Right kidney (tissue), 9 donors: ENCODE measurements at places on chromosomes 7 and 10.

DNA sequence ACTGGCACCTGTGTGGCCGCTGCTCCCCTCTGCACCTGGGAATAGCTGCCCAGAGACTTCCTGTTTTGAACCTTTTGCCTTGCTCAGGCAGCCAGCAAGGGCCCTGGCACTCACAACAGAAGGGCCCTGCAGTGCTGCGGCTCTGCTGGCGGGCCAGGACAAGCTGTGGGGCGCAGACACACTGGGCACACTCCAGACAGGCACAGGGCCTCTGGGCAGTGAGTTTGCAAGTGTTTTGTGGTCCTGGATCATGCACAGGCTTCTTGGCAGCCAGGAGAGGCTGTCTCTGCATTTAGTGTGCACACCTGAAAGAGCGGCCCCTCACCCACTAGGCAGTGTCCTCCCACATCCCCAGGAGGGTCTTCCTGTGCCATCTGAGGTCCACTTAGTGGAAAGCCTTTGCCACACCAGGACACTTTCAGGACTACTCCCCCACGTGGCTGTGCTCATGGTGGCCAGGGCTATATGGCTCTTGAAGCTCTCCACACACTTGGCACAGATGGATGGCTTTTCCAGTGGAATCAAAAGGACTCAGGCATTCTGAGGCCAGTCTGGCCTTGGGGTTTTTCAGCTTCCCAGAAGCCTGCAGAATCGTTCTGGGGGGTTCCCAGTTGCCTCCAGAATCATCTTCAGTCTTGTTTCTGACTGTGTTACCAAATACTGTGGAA is 5.0 kb upstream of the ATP6V0E2 start:
- no peak for DNase-seq

GRCh38 chr7:21123586-21123985 is 304.3 kb upstream of the SP4 start:
- DNase-seq, result no peak

GRCh38 chr7:130141161-130141883 is 63.9 kb downstream of the TMEM209 start:
- peak; percentile 92 for DNase-seq

DNA sequence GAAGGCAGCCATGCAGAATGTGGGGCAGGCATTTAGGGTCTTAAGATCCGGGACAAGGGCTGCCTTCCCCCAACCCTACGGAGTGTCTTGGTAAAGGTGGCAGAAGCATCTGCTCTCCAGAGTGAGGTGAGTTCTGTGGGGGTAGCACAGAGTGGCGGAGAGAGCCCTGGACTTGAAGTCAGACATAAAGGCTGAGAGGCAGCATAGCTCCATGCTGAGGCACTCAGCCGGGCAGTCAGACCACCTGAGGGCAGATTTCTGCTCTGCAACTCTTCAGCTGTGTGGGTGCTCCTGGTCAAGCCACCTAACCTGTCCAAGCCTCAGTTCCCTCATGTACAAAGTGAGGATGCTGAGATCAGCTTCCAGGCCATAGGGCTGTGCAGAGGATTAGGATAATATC is 81.0 kb downstream of the CRTAC1 start:
- no peak for DNase-seq

- no peak for DNase-seq
Observed at GRCh38 chr7:5635461-5636445, 145.7 kb downstream of the RNF216 start.

GRCh38 chr10:76469675-76470074 is 1038.3 kb downstream of the LRMDA start:
- no peak for DNase-seq

GRCh38 chr10:118680197-118680596 is 74.6 kb downstream of the CACUL1 start:
- DNase-seq, result no peak

GRCh38 chr7:37248396-37248861 is 200.2 kb downstream of the ELMO1 start:
- no peak for DNase-seq

- no peak for DNase-seq
Observed at GRCh38 chr10:44043646-44044375, 341.1 kb downstream of the CXCL12 start.

GRCh38 chr7:30187513-30187912 is 52.7 kb downstream of the MTURN start:
- DNase-seq, result no peak

DNA sequence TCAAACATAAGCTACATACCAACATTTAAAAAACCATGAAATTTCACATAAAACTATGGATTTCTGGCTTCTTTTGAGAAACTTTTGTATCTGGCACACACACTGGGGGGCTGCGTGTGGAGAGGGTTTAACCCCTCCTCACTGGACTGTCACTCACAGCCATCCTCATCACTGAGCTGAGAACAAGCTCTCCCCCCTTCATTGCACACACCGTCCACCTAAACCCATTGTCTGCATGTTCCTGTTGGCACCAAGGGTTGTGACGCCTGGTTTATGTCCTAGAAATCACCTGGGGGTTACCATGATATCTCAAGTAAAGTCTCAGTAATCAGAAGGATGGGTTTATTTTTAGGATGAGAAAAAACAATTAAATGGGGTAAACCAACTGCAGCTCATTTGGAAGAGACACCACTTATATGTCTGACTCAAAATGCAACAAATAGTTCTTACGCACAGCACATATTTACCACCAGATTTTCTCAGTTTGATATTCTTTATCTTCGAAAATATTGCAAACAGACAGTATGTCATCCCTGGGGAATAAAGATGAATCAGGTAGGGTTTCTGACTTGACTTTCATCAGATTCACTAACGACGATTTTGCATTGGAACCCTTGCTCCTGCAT is 218.5 kb upstream of the KLF6 start:
- DNase-seq, result no peak

- no peak for DNase-seq
Observed at GRCh38 chr7:101537205-101537604, 91.9 kb downstream of the MYL10 start.

- no peak for DNase-seq
Observed at GRCh38 chr10:21314906-21315644, 210.4 kb downstream of the SKIDA1 start.

DNA sequence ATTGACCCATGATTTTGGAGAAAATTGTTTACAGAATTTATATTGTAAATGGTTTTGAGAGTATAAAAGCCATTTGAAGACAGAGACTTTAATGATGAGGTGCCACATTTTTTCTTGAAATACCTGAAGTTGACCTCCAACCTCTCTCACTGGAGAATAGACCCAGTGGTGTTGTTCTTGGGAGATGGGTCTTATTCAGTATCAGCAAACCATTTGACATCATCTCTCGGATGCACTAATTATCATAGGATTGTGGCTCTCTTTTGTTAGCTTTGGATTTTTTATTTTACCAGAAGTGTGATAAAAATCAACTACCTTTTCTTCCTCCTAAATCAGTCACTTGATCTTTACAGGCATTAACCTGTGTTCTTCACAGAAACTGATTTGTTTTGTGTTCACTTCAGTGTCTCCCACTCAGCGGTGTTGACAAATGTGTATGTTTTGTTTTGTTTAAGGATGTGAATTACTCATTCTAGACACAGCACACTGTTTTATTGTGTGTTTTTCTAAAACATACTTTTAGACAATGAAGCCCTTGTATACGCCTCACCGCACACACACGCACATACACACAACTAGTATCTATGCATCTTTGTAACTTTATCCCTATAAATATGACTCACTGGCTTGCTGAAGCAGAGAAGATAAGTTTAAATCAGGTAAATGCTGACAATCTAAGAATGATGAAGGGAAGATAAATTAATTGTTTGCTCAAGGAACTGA is 455.6 kb downstream of the INHBA start:
- no peak for DNase-seq

DNA sequence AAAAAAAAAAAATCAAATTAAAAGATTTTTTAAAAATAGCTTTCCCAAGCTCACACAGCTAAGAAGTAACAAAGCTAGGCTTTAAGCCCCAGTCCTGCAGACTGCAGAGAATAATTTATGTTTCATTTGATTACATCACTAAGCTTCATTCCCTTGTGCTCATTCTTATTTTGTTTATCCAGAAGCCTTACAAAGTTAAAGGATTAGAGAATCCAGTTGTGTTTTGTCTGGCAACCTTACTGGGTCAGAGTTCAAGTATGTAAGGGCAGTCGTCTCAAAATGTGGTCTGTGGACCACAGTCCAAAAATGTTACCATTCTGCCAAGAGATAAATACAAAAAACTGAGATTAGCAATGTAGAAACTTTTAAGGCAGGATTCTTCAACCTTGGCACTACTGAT is 32.1 kb upstream of the EZH2 start:
- no peak for DNase-seq

DNA sequence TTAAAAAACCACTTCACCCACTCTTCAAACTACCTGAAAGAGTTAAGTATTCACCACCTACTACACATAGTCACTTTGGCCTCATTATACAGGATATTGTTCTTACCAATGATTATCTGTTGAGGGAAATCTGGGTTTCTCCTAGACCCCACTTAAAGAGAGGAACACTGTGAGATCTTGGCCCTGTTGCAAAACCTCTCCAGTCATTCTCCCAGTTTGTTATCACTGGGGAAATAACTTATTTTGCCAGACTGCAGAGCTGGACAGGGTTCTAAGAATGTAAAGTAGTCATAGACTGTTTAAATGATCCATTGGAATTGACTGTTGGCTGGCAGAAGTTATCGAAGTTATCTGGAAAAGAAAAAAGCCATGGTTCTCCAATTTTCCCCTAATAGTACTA is 143.8 kb downstream of the HGF start:
- DNase-seq, result no peak

GRCh38 chr7:153392726-153393125 is 633.2 kb downstream of the ACTR3B start:
- DNase-seq, result no peak

DNA sequence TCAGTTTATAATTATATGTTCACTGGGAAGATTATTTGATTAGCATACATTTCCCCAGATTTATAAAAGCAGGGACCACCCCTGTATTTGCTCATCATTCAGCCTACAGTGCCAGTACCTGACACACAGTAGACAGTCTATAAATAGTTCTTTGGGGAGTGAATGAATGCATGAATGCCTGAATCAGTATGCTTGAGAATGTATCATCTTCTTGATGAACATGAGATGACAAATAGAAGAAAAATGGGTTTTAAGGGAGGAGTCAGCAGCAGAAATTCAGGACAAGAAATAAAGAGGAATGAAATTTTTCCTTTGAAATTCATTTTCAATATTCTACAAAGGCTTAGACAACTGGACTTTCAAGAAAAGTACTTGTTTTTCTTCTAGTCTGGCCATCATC is 295.8 kb upstream of the LRRTM3 start:
- DNase-seq, result no peak

- DNase-seq, result no peak
Observed at GRCh38 chr10:130756651-130757050, 554.9 kb downstream of the TCERG1L start.

GRCh38 chr10:102422545-102423129 is 2.0 kb downstream of the FBXL15 start:
- peak; percentile 67 for DNase-seq

DNA sequence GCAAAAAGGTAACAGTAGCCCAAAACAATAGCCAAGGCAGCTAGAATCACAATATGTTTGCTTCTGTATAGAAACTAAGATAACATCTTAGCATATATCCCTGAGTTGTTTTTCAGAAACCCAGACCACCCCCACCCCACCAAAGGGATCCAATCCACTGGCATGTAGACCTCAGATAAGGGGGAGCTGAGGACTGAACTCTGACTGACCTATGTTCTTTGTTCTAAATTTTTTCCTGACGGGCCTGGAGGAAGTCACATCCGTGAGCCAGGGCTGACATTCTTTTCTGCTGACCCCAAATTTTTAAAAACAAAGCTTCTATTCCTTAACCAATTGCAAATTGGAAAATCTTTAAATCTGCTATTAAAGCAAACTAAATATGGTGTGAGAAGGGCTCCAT is 493.9 kb upstream of the IGFBP3 start:
- DNase-seq, result no peak

DNA sequence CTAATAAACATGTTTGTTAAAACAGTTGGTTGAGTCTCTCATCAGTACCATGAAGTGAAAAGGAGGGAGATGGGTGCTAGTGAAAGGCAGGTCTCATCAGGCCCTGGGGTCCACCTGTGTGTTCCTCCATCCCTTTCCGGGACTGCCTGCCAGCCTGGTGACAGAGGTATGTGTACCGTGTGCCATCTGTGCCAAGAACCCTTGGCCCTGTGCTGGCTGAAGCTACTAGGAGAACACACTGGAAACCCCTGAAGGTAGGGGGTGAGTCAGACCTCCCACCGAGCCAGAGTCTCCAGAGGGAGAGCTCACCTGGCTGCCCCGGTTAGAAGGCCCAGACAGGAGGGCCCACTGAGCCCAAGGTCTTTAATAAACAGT is 2.3 kb downstream of the DDIT4 start:
- DNase-seq, result no peak

DNA sequence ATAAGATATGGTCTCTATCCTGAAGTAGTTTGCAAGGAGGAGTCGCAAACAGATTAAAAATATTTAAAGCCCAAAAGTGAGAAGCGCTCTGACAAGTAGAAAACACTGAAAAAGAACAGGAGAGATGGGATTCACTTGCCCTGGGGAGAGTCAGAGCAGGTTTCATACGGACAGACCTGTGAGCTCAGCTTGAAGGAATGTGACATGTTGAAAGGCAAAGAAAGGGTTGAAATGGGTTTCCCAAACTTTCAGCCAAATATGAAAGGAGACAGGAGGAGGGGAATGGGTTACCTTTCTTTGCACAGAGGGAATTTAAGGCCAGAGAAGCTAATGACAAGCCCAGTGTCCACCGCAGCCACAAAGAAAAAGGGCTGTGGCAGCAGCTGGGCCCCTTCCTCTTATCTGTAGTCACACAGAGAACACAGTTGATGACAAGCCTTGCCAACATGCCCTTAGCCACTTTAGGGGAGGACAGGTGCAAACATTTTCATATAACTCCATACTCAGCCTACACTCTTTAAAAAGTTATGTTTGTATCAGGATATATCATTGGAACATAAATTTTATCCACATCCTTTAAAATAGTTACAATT is 14.9 kb downstream of the HOXA1 start:
- DNase-seq, result no peak

DNA sequence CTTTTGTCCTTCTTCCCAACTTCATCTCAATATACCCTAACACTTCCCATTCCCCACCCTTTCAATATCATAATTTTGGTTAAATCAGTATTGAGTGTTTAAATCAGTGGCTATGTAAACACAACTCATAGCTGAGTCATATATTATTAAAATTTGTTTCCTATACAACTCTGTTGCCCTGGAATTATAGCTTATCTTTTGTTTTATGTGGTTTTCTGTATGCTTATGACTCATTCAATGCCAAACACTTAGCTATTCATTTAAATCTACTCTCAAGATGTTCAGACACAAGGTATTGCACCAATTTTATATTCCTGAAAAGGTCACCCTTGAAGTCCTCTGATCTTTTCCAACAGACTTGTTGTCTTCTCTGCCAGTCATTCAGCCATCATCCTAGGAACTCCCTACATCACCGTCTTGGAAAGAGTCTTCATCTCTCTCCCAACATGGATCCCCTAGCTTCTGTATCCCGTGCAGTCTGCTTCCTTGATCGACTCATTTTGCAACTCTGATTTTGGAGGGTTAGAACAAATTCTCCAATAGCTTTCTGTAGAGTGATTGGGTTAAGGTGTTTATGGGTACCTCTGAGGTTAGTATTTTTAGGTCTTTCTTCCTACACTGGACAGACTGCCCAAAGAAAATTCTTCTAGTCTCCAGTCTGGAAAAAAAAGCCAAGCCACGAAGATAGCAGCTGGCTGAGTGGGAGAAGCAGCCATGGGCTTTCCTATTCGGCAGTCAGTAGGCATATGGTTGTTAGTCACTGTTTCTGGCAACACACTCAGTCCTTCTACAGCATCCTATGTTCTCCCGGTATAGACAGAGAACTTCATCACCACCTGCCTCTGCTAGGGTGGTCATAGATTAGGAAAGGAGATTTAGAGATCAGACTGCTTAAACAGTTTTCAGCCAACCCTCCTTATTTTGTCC is 102.1 kb downstream of the CRPPA start:
- no peak for DNase-seq

GRCh38 chr10:34152434-34152833 is 662.7 kb downstream of the PARD3 start:
- DNase-seq, result no peak
